ENCODE measurements at places on chromosomes 2 and 18. TPM values are rescaled to one million over a fixed set of nuclear protein-coding genes. Genes with fewer than 3 reads are reported as not detected.

Gene CD8B2
- not detected for total RNA-seq

Gene IL1RL2
- 0.63 TPM for total RNA-seq

Gene MYO5B
- 39.4 TPM for total RNA-seq

Gene IL36A
- not detected for total RNA-seq

Gene PARD6G
- 11.6 TPM for total RNA-seq

Gene RFX8
- total RNA-seq = not detected

Gene AAMP
- 82.0 TPM for total RNA-seq

Gene MAL
- not detected for total RNA-seq

Gene BCL11A
- 313 TPM for total RNA-seq

Gene ASB18
- total RNA-seq = not detected

Gene REG3A
- total RNA-seq = not detected

Gene CASP10
- 2.2 TPM for total RNA-seq

Gene TMEM178A
- total RNA-seq = 32.2 TPM

Gene CRYGD
- not detected for total RNA-seq

Gene CRACDL
- 0.94 TPM for total RNA-seq

Gene GRB14
- 19.1 TPM for total RNA-seq

Gene DPP10
- 101 TPM for total RNA-seq

Gene PRKCE
- 77.0 TPM for total RNA-seq

Gene PLCL1
- 31.0 TPM for total RNA-seq

Gene C2orf76
- 8.8 TPM for total RNA-seq

Gene BCL2
- total RNA-seq = 49.1 TPM

Gene CTAGE1
- total RNA-seq = not detected

Gene GPATCH11
- total RNA-seq = 16.3 TPM

Gene SCN9A
- 144 TPM for total RNA-seq

Gene MPP4
- total RNA-seq = 0.63 TPM

Gene FEV
- not detected for total RNA-seq

Gene THADA
- 63.5 TPM for total RNA-seq

Gene ACYP2
- total RNA-seq = 34.7 TPM

Gene CCDC102B
- total RNA-seq = 20.0 TPM

Gene PPP1R1C
- total RNA-seq = 0.94 TPM

Gene CLEC4F
- not detected for total RNA-seq

Gene RNF125
- 1.9 TPM for total RNA-seq

Gene PAIP2B
- total RNA-seq = 14.1 TPM

Gene MAP3K20
- total RNA-seq = 14.1 TPM

Gene ADI1
- total RNA-seq = 10.0 TPM

Gene EML6
- total RNA-seq = 23.8 TPM

Gene ANO7
- 0.63 TPM for total RNA-seq

Gene RAX
- not detected for total RNA-seq

Measured in parietal lobe (tissue), 2 donors.